IMR-90 (cell line): ENCODE measurements at places on chromosomes 4 and X. TPM values are rescaled to one million over a fixed set of nuclear protein-coding genes. Genes with fewer than 3 reads are reported as not detected.
A peak's percentile ranks its signal among the peaks of the same experiment; 100 is the strongest.

DCAF12L2 gene
- not detected in 2 replicates for total RNA-seq

FGFBP2 gene
- total RNA-seq = not detected in 2 replicates

FAM53A gene
- total RNA-seq = 1.9 and 2.0 TPM in 2 replicates

ZNF182 gene
- total RNA-seq = 3.0 and 3.3 TPM in 2 replicates

PASD1 gene
- total RNA-seq = not detected in 2 replicates

PPEF2 gene
- total RNA-seq = not detected in 2 replicates

NEUROG2 gene
- total RNA-seq = not detected in 2 replicates

HPRT1 gene
- total RNA-seq = 7.0 and 15.6 TPM in 2 replicates

- no peak overlapping the region for H3K27ac ChIP-seq
- no peaks in the 10 kb centered on the region for H3K36me3 ChIP-seq
Observed at GRCh38 chrX:43333543-43333942, 322.6 kb upstream of the MAOA start.

- no peak overlapping the region for H3K27ac ChIP-seq
- peak; percentile 70 for DNase-seq
- H3K4me3 ChIP-seq = no peak overlapping the region
Observed at GRCh38 chr4:169314906-169315305, 44.1 kb upstream of the SH3RF1 start.

DNA sequence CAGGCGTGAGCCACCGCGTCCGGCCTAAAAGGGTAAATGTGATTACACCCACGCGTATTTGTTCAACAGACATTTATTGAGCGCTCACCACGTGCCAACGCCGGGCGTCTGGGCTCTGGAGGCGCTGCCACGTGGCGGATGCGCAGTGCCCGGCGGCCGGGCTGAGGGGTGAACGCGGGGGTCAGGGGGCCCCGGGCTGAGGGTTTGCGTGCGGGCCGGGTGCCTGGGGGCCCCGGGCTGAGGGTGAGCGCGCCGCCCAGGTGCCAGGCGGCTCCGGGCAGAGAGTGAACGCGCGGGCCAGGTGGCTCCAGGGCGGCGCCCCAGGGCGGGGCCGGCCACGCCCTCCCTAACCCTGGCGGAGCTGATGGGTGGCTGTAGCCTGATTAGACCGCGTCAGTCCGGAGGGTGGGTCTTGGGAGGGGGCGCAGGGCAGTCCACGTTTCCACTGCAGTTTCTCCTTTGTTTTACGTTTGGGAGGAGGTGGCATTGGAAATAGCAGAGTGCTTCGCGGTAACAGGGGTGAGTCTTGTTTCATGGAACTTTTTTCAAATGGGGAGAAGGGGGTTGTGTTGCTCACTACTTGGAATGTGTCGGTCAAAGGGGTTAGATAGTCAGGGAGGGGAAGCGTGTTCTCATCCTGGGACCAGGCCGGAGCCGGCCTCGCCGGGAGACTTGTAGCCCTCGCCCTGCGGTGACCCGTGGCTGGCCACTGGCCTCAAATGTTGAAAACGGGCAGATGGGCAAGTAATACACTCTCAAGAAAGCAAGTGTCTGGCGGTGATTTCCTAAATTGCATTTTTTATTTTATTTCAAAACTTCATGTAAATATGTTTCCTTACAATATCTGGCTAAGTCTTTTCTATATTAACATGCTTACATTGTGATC lies at the start of gene ZFP42:
Gene ZFP42, plus strand, starts transcription at position 450 of the 886 bp plus-strand sequence. CDS start 7,037 bp downstream, outside the sequence.
- H3K4me3 ChIP-seq = no peak within 1 kb of the TSS
- H3K27ac ChIP-seq = no peak within 1 kb of the TSS
- H3K4me1 ChIP-seq = no peaks in the 10 kb centered on the region
- no peaks in the 10 kb centered on the region for H3K36me3 ChIP-seq

GRCh38 chr4:76558396-76559235 lies 123.6 kb downstream of the SHROOM3 start:
- no peaks in the 10 kb centered on the region for H3K27me3 ChIP-seq
- peak overlapping the region; percentile 51 for H3K27ac ChIP-seq
- H3K36me3 ChIP-seq = no peaks in the 10 kb centered on the region
- no peak overlapping the region for H3K4me3 ChIP-seq

GRCh38 chrX:97267396-97268181 lies 383.9 kb downstream of the RPA4 start:
- peaks cover 2% of the 10 kb centered on the region; the same call in 1 of the 2 replicates for H3K4me1 ChIP-seq
- H3K27me3 ChIP-seq = no peaks in the 10 kb centered on the region; the same call in 1 of the 2 replicates
- no peak overlapping the region for H3K27ac ChIP-seq

DNA sequence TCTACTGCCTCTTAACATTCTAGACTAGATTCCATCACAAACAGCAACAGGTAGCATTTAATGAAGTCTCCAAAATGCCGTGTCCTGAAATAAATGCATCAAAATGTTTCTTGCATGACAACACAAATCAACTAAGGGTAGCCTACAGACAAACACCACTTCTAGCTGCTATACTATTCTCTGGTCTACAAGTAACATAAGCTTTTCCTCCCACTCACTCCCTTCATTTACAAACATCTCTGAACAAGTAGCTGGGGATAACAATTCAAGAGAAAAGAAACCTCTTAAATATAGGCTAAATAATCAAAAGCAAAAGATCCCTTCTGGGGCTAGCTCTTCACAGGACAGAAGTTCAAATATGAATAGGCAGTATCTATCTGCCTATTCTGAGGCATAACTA lies 20.8 kb downstream of the PPP3CA start:
- no peaks in the 10 kb centered on the region for H3K36me3 ChIP-seq
- peak; percentile 17 for DNase-seq
- no peaks in the 10 kb centered on the region; the same call in 1 of the 2 replicates for H3K4me1 ChIP-seq
- H3K27me3 ChIP-seq = no peaks in the 10 kb centered on the region

DNA sequence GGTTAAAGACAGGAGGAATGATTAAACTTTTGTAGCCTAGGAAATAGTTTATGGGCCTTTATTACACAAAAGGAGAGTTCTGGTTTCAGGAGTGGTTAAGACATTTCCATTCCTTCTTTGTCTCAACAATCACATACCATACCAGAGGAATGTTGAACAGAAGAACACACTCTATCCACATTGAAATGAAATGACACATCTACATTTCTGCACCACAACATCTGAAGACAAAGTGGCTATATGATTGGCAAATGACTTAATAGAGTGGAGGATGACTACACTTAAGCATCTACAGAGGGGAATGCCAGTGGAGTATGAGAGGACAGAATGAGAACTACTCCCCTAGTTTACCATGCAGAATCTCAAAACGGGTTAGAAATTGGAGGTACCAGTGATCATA lies 8.0 kb downstream of the CYP2U1 start:
- H3K4me3 ChIP-seq = no peak overlapping the region
- no peaks in the 10 kb centered on the region for H3K36me3 ChIP-seq
- peak; percentile 56 for DNase-seq
- H3K4me1 ChIP-seq = no peaks in the 10 kb centered on the region
- no peaks in the 10 kb centered on the region for H3K27me3 ChIP-seq

DNA sequence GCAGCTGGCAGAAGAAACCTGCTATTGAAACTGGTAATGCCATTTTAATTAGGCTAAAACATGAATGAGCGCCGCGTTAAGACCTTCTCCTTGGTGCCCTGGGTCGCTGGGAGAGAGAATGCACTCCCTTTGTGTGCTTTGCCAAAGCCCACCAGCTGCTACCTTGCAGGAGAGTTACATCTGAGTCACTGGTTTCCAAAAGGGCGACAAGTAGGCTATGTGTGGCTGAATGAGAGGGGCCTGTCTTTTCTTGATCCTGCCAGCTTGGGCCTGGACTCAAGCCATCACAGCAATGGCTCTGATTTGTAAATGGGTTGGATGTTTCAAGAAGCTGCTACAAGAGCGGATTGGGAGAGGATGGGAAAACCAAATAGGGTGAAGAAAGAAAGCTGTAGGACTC lies 81.5 kb downstream of the NHS start:
- no peak overlapping the region for H3K4me3 ChIP-seq
- H3K27ac ChIP-seq = no peak overlapping the region

GRCh38 chr4:11483046-11483445 lies 54.4 kb upstream of the HS3ST1 start:
- H3K27ac ChIP-seq = no peak overlapping the region
- H3K36me3 ChIP-seq = no peaks in the 10 kb centered on the region
- no peak overlapping the region for H3K4me3 ChIP-seq
- no peak for DNase-seq

DNA sequence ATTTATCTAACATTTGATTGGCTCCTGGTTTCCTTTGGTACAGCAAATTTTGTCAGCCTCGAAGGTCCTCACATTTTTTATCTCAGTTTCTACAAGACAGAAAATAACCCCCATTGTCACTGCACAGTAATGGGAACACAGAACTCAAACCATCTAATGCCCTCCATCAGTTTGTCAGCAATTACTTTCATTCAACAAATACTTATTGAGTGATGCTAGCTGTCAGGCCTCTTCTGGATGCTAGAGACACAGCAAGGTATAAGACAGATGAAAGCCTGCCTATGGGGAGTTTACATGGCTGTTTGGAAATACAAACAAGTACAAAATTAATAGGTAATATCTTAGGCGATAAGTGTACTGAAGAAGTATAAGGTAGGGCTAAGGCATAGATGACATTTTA lies 5.0 kb upstream of the HTN3 start:
- H3K27ac ChIP-seq = no peak overlapping the region
- H3K4me1 ChIP-seq = no peaks in the 10 kb centered on the region
- H3K36me3 ChIP-seq = no peaks in the 10 kb centered on the region
- no peak overlapping the region for H3K4me3 ChIP-seq
- no peak for DNase-seq

DNA sequence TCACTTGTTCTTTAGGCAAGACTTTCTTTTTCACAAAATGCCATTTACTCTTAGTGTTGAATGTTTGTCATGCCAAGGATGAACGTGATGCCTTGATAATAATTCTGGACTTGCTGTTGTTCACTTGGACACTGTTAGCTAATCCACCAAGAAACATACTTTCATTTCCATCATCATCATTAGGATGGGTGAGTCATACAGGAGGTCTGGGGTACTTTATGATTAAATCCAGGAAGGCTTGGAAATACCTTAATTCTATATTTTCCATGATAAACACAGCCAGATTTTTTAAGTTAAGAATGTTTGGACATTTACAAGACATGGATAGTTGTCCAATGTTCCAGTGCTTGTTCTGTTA lies 260.7 kb upstream of the GIMD1 start:
- no peak overlapping the region for H3K4me3 ChIP-seq
- H3K27ac ChIP-seq = no peak overlapping the region
- no peaks in the 10 kb centered on the region for H3K27me3 ChIP-seq
- no peak for DNase-seq
- H3K4me1 ChIP-seq = no peaks in the 10 kb centered on the region

DNA sequence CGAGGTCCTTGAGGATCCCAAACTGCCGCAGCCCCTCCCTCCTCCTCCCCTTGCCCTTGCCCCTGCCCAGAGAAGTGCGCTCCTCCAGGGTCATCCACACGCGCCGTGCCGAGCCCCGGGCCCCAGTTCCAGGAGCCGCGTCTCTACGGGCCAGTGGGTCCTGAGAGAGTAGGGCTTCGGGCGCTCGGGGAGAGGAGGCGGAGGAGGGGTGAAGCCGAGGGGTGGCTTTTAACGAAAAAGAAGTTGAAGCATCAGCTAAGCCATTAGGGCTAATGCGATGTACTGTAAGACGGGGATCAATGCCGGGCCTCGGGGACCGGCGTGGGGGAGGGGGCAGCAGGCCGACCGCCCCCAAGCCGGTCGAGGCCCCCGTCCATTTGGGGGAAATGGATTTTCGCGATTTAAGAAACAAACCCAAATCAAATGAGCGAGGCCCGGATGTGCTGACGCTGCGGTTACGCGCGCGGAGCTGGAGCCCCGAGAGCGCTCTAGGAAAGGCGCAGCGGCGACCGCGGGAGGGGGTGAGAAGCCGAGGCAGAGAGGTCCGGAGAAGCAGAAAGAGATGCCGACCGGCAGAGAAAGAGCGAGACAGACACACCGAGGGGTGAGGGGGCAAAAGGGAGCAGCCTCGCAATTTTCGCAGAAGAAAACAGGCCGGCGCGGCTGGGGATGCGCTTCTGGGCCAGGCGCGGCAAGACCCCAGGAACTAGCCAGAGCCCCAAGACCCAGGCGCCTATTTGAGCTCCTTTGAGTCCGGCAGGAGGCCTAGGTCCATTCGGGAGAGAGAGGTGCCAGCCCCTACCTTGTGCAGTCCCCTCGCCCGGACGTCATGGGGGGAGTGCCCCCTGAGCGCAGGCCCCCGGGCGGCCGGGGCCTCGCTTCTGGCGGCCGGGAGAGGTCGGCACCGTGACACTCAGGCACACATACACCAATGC lies 13.6 kb downstream of the HMX1 start:
- H3K4me3 ChIP-seq = no peak overlapping the region
- H3K4me1 ChIP-seq = no peaks in the 10 kb centered on the region
- no peak overlapping the region for H3K27ac ChIP-seq
- H3K27me3 ChIP-seq = peaks cover 71% of the 10 kb centered on the region

DNA sequence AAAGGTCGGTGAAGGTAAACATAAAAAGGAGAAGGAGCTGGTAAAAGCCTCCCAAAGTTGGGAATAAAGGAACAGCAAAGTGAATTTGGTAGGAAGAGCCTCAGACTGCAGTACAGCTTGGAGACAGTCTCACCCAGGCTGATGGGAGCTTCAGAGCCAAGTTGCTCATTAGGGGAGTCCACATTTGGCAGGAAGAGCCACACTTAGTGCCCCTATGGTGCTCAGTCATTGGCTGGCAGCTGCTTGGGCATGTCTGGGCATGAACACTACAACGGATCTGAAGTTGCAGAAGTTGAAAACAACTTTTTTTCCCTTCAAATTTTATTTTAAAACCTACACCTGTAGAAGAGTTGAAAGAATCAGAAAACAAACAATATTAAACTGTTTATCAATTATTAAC lies 2497.3 kb downstream of the ARAP2 start:
- peak; percentile 6 for DNase-seq
- H3K4me3 ChIP-seq = no peak overlapping the region
- no peak overlapping the region for H3K27ac ChIP-seq

DNA sequence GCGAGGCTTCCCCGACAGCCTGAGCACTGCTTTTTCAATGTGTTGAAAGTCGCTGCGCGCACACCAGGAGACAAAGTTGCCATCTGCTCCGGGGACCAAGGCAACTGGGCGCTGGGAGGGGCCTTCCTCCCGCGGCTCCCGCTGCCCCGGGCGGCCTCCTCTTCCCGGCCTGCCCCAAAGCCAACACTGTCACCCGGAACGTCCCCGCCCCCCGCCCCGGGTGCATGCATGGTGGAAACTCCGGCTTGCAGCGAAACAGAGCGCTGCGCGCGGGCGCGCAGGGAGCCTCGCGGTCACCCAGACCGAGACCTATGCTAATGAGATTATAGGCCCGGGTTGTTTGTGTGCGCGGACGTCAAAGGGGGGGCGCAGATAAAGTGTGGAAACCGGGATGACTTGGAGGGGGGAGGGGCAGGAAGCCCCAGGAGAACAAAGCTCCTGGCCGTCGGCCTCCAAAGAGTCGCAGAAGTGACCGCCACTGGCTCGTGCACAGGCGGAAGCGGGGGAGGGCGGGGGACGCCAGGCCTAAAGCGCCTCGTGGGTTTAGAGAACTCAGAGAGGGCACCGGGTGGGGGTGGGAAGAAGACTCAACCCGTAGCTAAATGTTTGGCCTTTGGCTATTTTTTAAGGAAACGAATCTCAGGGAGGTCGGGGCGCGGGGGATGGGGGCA lies 88.8 kb downstream of the BCOR start:
- peaks cover 30% of the 10 kb centered on the region for H3K27me3 ChIP-seq
- no peak overlapping the region for H3K4me3 ChIP-seq
- no peaks in the 10 kb centered on the region for H3K36me3 ChIP-seq
- DNase-seq = no peak
